ENCODE measurements at places on chromosomes 3 and 15.

DNA sequence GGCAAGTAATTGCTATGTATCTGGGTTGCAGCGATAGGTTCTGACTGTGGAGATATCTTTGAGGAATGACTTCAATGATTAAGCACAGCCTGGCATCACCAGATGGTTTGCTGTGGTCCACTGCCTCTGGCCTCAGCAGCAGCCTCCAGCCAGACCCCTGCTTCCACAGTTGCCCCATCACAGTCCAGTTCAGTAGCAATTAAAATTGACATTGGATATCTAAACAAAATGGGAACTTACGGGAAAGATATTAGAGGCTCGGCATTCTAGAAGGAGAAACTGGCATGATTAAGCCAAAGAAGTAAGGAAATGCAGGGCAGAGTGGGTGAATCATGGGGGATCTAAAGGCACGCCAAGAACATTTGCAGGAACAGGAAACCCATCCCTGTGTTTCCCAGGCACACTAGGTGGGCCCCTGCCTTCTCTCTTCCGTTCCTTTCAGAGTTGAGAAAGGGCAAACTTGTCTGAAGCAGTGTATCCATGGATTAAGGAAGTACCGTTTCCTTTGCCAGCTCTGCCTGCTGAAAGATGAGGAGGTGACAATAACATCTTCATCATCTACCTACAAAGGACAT, 36.3 kb upstream of the SH3BP5 start:
- no peak for DNase-seq

- peak; percentile 70 for DNase-seq
Observed at GRCh38 chr3:12932347-12932746, 91.0 kb upstream of the RPL32 start.

- DNase-seq: peak; percentile 83
Observed at GRCh38 chr3:192892981-192893700, 24.5 kb downstream of the MB21D2 start.

DNA sequence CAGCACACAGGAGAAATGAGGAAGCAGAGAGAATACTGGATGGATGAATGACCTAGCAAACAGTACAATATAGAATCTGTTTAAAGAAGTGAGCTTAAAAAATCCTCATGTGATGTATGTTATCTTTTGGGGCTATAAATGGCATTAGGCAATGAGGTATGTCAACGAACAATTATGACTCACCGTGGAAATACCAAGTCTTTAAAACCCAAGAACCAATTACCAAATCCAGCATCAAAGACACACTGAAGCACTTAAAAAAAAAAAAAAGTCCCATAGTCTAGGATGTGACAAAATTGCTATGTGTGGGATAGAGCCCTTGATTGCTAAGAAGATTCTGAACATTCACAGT, 36.3 kb upstream of the HERC1 start:
- DNase-seq: no peak

GRCh38 chr3:184485906-184486305, 75.7 kb upstream of the EPHB3 start:
- DNase-seq: peak; percentile 7

- no peak for DNase-seq
Observed at GRCh38 chr3:98099848-98100247, 12.9 kb downstream of the OR5AC2 start.

GRCh38 chr3:184354121-184354728, 7.2 kb downstream of the CLCN2 start:
- no peak for DNase-seq

DNA sequence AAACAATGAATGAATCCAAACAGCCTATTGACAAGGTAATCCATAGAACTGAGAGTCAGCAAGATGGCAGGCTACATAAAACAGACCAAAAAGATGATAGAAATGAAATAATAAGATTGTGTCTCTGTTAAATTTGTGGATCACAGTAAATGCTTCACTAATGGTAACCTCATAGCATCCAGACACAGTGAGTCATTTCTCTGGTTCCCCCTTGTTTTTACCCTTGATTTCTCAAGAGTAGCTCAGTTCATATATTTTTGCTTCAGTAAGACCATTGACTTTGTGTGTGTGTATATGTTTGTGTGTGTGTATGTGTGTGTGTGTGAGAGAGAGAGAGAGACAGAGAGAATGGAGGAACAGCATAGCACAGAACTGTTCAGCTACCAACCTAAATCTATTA, 546.9 kb downstream of the RBMS3 start:
- DNase-seq: no peak

DNA sequence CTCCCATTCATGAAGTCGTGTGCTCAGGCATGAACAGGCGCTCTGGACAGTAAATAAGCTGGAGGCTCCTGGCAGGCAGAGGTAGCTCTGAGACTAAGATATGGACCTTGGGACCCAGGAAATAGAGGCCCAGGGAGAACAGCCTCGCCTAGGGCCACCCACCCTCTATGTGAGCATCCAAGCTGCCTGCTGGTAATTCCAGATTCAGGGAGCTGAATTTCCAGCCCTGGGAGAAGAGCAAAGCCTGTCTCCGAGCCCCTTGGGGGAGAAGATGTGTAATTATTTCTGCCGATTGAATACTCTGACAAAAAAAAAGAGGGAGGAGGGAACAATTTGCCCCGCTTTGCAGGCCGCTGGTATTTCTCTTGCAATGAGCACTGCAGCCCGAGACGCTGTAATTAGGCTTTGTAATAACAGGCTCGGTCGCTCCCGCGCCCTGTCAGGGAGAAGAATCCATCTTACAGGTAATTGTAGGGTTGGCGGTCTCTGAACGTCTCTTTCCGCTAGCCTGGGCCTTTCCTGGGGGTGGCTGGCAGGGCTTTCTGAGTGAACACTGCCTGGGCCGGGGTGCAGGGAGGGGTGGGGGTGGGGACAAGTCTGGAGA, 131.5 kb downstream of the WNT7A start:
- DNase-seq: no peak

- DNase-seq: peak; percentile 93
Observed at GRCh38 chr3:195850857-195851543, 39.3 kb upstream of the MUC4 start.

DNA sequence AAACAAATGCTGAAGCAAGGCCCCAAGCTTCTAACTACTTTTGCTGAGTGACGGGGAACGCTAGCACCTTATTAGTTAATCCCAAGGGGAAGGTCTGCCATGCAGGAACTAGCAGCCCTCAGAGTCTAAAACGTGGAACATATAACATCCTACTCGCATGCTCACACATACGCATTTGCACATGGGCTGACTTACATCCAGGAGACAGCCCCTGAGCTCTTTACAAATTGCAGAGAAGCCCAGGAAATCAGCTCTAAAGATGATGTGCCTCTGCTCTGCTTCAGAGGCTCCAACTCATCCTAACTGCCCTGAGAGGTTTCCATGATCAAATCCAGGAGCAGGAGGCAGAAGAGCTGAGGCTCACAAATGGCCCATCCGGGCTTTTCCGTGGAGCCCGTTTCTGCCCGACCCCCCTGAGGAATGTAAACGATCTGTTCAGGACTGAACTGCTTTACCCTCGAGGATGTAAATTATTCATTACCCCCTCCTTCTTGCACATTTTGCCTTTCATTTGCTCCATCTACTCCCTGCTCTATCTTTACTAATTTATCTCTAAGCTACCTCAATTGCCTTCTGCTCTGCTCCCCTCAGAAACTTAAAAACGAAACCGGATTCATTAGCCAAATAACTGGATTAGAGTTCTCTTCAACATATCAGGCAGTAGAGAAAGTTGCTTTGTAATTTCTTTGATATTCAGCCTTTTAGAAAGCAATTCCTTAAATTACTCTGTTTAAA, 141.9 kb upstream of the CCDC54 start:
- no peak for DNase-seq

DNA sequence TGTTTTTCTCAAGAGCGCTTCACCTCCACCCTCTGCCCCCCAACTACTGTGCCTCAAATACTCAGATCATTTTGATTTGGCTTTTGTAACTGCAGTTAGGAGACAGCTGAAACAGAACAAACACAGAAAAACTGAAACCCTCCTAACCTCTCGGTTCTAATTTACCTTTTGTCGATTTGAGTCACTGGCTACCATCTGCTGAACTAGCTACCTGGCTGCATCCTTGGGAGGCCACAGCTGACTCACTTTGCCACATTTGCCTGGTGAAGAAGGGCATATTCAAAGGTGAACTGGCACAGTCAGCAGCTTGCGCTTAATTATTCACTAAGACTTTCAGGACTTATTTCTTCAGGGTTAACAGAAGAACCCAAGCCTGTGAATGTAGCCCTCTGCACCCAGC, 117.7 kb downstream of the FOXB1 start:
- DNase-seq: no peak

DNA sequence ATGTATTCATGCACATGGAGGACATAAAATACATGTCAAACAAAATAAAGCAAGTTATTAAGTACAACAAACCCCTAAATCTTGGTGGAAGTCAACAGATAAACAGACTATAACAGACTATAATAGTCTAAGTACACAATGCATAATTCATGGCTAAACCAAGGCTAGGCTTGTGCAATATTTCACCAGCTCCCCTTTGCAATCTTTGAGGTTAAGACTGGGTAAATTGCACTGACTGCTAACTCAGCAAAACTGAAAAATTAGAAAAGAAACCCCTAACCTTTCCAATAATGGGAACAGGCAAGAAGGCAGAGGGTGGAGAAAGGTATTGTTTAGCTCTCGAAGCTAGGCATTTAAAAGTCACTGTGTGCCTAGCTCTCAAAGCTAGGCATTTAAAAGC, 304.9 kb upstream of the WNT5A start:
- DNase-seq: no peak

DNA sequence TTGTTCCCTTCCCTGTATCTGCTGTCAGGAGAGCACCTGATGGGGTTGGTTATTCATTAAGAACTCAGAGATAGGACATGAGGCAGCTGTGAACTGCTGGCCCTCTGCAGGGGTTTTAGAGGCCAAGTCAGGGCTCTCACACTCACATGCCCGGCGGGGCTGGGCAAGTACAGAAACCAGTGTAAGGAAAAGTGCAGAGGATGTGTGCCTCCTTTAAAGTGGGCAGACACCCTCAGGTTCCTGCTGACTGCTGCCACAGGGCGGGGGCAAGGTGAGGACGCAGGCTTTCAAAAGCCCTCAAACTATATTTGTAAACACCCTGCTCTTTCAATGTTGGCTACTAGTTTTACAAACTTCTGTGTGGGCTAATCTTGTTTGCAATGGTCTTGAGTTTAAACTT, 22.4 kb downstream of the CXCR6 start:
- DNase-seq: no peak

DNA sequence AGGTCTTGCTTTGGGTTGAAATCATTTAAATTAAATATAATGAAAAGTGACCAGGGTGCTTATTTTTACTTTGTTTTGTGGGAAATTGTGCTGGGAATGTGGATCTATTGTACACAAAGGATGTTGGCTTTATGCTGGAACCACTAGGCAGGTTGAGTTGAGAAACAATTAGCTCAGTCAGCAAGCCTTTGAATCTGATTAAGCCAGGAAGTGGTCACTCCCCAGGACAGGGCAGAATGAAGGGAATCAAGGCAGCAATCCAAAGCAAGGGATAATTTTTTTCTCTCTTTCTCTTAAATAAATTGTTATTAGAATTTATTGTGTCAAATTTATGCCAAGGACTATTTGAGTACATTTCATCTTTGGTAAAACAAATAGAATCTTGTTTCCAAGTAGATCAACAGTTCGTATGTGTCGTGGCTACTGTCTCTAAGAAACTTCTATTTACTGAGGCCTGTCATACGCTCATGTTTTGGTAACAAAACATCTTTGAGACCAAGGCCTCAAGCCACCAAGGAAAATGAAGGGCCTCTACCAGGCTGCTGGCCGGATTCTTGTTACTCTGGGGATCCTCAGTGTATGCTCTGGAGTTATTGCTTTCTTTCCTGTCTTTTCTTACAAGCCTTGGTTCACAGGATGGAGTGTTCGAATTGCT, at the start of gene TMEM212:
TMEM212 (plus strand) TSS at position 486 of the 655 bp plus-strand sequence; CDS start at position 521, 35 bp downstream.
- no peak for DNase-seq

DNA sequence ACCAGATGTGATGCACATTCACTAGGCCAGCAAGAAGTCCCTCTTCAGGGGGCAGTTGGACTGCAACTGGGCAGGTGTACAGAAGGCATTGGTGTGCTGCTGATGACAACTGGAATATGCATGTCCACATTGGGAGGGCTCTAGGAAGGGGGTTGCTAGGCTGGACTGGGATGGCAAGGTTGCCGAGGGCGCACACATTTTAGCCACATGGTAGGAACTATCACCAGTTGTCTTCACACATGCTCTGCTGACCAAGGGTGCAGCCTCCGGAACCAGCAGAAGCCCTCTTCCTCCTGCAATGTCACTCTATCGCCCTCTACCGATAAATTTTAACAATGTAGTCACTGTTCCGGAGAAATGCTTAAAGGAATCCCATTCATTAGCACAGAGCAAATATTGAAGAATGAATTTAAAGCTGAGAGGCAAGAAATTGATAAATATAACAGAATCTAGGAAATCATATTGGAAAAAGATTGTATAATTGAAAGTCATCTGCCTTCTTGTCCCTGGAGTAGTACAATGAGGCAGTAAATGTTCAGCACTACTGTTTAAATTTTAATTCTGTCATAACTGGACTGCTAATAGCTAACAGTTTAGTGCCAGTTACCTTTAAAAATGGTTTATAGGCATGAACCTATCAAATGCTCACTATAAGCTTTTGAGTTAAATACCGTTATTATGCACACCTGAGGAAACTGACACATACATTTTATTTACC, 22.6 kb upstream of the LYSMD4 start:
- DNase-seq: no peak

GRCh38 chr3:24336101-24336500, 158.5 kb downstream of the THRB start:
- DNase-seq: no peak

GRCh38 chr3:172853921-172854666, 103.6 kb downstream of the ECT2 start:
- no peak for DNase-seq

GRCh38 chr3:147421184-147421912, 12.2 kb downstream of the ZIC1 start:
- no peak for DNase-seq

DNA sequence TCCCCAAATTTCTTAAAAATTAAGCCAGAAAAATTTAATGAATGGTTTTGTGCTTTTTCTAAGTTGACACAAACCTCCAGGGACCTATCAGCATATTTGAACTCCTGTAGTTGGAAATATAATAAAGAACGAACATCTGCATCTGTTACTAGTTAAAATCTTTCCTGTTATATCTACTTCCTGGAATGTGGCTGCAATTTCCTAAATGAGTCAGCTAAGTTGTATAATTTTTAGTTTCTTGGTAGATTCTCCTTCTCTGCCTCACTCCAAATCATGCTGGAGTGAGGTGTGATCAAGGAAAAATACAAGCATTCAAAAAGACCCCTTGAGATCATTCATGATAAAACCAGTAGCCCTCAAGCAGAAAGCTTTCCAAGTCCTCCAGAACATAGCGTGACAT, 106.2 kb upstream of the MCTP2 start:
- no peak for DNase-seq

DNA sequence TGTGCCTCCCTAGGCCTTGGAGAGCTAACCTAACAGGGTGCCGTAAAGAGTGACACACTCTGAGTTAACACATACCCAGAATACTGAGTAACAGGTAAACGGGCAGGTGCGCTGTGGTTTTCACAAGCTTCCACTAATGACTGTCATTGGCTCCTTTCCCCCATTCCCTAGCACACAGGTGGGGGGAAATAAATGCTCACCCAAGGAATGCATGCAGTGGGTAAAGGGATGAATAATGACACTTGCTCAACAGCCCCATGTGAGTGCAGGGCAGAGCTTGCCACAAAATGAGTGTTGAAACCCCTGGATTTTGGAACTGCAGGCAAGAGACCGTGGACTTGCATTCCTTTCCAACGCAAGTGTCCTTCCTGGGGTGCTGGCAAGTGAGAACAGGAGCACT, 57.6 kb downstream of the ADAMTS17 start:
- no peak for DNase-seq

Data from right atrium auricular region (tissue), 2 donors.